ENCODE measurements at places on chromosomes 16 and 17. TPM values are rescaled to one million over a fixed set of nuclear protein-coding genes. Genes with fewer than 3 reads are reported as not detected.

GRCh38 chr16:83948914-83949723, 3.9 kb upstream of the OSGIN1 start:
- H3K4me3 ChIP-seq: no peak overlapping the region
- DNase-seq: no peak
- peak overlapping the region; percentile 12 for H3K27ac ChIP-seq
- peaks cover 10% of the 10 kb centered on the region for H3K4me1 ChIP-seq
- H3K36me3 ChIP-seq: no peaks in the 10 kb centered on the region

- no peak for DNase-seq
- peaks cover 21% of the 10 kb centered on the region for H3K4me1 ChIP-seq
- peaks cover 9% of the 10 kb centered on the region for H3K36me3 ChIP-seq
- H3K27me3 ChIP-seq: no peaks in the 10 kb centered on the region
- H3K27ac ChIP-seq: no peak overlapping the region
- no peak overlapping the region for H3K4me3 ChIP-seq
Observed at GRCh38 chr16:57994778-57995177, 5.7 kb downstream of the ZNF319 start.

- no peaks in the 10 kb centered on the region for H3K4me1 ChIP-seq
- no peak for DNase-seq
- peaks cover 38% of the 10 kb centered on the region for H3K36me3 ChIP-seq
- no peaks in the 10 kb centered on the region for H3K27me3 ChIP-seq
- H3K27ac ChIP-seq: no peak overlapping the region
Observed at GRCh38 chr16:1510941-1511351, 17.8 kb downstream of the TELO2 start.

- peaks cover 12% of the 10 kb centered on the region for H3K27me3 ChIP-seq
- no peak overlapping the region for H3K4me3 ChIP-seq
- no peak for DNase-seq
- no peak overlapping the region for H3K27ac ChIP-seq
- H3K36me3 ChIP-seq: no peaks in the 10 kb centered on the region
Observed at GRCh38 chr16:50459496-50460080, 88.6 kb upstream of the NKD1 start.

Gene ST6GALNAC2
- total RNA-seq: 1.5 TPM

Gene CACNG3
- not detected for total RNA-seq

DNA sequence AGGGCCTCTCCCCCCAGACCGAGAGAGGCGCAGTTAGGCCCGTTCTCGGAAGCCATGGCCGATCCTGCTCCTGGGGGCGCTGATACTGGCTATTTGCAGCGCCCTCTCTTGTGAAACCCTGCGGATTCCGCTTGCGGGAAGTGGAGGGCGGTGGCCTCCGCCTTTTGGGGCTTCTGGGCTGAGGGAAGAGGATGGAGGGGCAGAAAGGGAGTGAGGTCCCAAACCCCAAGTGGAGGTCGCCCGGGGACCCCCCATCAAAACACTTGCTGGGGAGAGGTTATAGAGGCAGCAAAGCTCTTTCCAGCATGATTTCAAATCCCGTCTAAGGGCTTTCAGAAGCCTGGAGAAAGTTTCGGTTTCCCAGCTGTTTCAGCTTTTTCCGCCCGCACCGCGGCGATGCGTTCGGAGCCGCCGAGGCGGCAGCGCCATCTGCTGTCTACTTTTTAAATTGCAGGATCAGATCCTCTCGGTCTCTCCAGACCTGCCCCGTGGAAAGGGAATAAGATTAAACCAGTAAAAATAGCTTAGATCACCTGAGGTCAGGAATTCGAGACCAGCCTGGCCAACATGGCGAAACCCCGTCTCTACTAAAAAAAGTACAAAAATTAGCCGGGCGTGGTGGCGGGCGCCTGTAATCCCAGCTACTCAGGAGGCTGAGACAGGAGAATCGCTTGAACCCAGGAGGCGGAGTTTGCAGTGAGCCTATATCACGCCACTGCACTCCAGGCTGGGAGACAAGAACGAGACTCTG, 15.8 kb downstream of the SNX20 start:
- H3K27ac ChIP-seq: no peak overlapping the region
- H3K4me1 ChIP-seq: peaks cover 16% of the 10 kb centered on the region
- peak overlapping the region; percentile 47 for H3K4me3 ChIP-seq
- H3K27me3 ChIP-seq: no peaks in the 10 kb centered on the region
- no peaks in the 10 kb centered on the region for H3K36me3 ChIP-seq

DNA sequence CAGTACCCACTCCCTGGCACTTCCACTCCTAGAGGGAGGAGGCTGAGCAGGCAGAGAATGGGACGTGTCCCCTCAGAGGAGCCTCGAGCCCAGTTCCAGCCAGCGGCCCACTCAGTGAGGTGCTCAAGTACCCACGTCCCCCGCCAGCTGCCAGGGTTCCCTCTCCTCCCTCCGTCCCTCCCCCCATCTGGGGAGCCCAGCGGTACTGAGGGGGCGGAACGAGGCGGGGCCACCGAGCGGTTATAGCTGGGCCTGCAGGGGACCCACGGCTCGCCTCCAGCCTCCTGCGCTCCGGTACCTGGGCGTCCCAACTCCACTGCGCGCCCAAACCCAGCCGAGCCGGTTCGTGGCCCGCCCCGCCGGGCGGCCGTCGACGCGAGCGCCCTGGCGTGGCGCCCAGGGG, at the start of gene NPW:
Gene NPW (plus strand): TSS at position 268 of the 403 bp plus-strand sequence.
- H3K4me1 ChIP-seq: peaks cover 19% of the 10 kb centered on the region
- DNase-seq: no peak
- H3K27me3 ChIP-seq: peaks cover 47% of the 10 kb centered on the region
- no peaks in the 10 kb centered on the region for H3K36me3 ChIP-seq
- H3K4me3 ChIP-seq: peak within 1 kb of the TSS; percentile 65

- no peaks in the 10 kb centered on the region for H3K27me3 ChIP-seq
- H3K4me3 ChIP-seq: no peak overlapping the region
- peaks cover 8% of the 10 kb centered on the region for H3K36me3 ChIP-seq
- peaks cover 64% of the 10 kb centered on the region for H3K4me1 ChIP-seq
- DNase-seq: no peak
Observed at GRCh38 chr16:85622683-85623082, 9.6 kb downstream of the GSE1 start.

- DNase-seq: no peak
- peaks cover 23% of the 10 kb centered on the region for H3K4me1 ChIP-seq
Observed at GRCh38 chr16:52251495-52251894, 295.4 kb downstream of the TOX3 start.

- no peak for DNase-seq
- H3K4me1 ChIP-seq: peaks cover 39% of the 10 kb centered on the region
- peak overlapping the region; percentile 64 for H3K4me3 ChIP-seq
- H3K27ac ChIP-seq: no peak overlapping the region
- peaks cover 39% of the 10 kb centered on the region for H3K27me3 ChIP-seq
- H3K36me3 ChIP-seq: no peaks in the 10 kb centered on the region
Observed at GRCh38 chr17:49992191-49992932, 2.7 kb downstream of the DLX3 start.

DNA sequence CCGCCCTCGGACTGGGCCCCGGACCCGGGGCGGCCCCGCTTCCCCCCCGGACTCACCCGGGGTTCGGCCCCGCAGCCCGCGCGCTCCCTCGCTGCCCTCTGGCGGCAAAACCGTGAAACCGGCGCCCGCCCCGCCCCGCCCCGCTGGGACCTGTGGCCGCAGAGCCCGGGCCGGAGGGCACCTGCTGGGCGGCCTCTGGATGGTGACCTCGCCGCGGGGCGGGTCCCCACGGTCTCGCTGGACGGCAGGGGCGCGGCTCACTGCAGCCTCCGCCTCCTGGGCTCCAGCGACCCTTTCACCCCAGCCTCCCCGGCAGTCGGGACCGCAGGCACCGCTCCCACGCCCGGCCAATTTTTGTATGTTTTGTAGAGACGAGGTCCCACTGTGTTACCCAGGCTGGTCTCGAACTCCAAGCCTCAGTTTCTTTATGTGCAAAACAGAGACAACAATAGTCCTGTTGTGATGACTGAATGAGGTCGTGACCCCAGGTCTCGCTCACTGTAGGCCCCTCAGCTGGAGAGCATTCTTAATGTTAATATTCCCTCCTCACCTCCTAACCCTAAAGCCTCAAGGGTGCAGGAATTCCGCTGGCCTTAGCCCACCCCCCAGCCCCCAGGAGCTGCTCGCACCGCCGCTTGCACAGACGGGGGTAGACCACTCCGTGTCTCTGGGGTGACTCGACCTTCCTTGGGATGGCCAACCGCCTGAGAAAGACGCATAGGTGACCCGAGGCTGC, 33.7 kb upstream of the RPH3AL start:
- DNase-seq: peak; percentile 79
- H3K36me3 ChIP-seq: no peaks in the 10 kb centered on the region
- H3K4me3 ChIP-seq: peak overlapping the region; percentile 71
- peaks cover 34% of the 10 kb centered on the region for H3K4me1 ChIP-seq
- peaks cover 23% of the 10 kb centered on the region for H3K27me3 ChIP-seq

Gene TBC1D3H
- not detected for total RNA-seq

- no peaks in the 10 kb centered on the region for H3K4me1 ChIP-seq
- H3K27me3 ChIP-seq: peaks cover 13% of the 10 kb centered on the region
- DNase-seq: no peak
- no peak overlapping the region for H3K27ac ChIP-seq
Observed at GRCh38 chr17:74546586-74546985, 671 bp upstream of the CD300C start.
